ENCODE measurements at places on chromosomes 3 and 15.

DNA sequence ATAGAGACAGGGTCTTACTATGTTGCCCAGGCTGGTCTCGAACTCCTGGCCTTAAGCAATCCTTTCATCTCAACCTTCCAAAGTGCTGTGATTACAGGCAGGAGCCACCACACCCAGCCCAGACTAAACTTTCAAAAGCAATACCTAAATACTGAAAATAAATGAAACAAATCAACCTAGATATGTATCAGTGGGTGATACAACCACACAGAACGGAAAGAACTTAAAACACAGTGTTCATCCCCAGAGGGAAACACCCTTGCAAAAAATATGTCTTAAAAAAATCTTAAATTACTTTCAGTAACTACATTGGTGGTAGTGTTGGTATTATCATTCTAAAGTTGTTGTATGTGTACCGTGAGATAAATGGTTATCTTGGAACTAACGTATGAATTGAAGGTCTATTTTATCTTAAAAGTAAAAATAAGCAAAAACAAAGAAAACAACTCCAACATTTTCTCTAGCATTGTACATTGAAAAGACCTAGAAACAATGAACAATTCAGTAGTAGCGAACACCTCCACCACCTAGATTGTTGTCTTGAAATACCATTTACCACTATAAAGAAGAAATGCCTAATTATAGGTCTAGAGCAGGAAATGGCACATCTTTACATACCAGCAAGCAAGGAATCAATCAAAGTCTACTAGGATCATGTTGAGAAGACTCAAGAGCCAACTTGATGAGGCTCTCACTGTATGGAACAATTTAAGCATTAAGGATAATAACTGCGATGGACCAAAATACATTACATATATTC, 24.7 kb downstream of the SLTM start:
- H3K4me3 ChIP-seq: no peak overlapping the region
- no peak overlapping the region for H3K27ac ChIP-seq

DNA sequence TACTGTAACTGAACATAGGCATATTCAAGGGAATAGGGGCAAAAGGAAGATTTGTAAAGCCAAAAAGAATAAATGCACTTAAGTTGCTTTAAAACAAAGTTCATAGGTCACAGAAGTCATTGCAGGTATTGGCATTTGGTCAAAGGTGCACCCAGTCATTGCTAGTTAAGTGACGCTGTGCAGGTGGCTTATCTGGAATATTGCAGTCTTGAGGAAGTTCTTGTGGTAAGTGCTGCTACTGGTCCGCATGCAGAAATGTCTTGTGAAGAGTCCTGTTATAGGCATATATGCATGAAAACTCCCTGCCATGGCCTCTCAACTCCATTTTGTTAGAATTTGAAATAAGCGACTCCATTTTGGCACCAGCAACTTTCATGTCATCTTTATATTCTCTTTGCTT, 293.1 kb downstream of the GBE1 start:
- H3K36me3 ChIP-seq: no peaks in the 10 kb centered on the region
- H3K27ac ChIP-seq: no peak overlapping the region
- H3K4me3 ChIP-seq: no peak overlapping the region
- no peaks in the 10 kb centered on the region for H3K4me1 ChIP-seq
- no peaks in the 10 kb centered on the region for H3K27me3 ChIP-seq

GRCh38 chr3:64743156-64743886, 55.5 kb upstream of the ADAMTS9 start:
- H3K36me3 ChIP-seq: no peaks in the 10 kb centered on the region
- H3K4me1 ChIP-seq: no peaks in the 10 kb centered on the region
- H3K27ac ChIP-seq: no peak overlapping the region
- no peak overlapping the region for H3K4me3 ChIP-seq
- no peaks in the 10 kb centered on the region for H3K27me3 ChIP-seq
- no peak for DNase-seq

DNA sequence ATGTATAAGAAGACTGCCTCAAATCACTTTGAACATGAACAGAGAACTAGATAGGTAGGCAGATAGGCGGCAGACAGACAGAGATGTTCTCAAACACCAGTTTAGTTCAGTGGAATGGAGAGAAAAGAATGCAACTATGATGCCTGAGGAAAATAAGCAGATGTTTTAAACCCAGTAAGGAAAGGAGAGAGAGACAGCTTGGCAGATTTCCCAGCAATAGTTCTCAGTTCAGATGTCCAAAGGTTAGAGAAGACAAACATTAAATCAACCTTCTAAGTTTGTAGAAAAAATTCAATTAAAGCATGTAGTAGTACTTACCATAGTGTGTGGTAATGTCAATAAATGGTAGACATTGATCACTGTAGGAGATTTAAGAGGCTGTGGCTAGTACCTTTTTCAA, 209.6 kb upstream of the PFN2 start:
- DNase-seq: no peak
- H3K27ac ChIP-seq: no peak overlapping the region
- H3K4me3 ChIP-seq: no peak overlapping the region
- H3K36me3 ChIP-seq: no peaks in the 10 kb centered on the region

DNA sequence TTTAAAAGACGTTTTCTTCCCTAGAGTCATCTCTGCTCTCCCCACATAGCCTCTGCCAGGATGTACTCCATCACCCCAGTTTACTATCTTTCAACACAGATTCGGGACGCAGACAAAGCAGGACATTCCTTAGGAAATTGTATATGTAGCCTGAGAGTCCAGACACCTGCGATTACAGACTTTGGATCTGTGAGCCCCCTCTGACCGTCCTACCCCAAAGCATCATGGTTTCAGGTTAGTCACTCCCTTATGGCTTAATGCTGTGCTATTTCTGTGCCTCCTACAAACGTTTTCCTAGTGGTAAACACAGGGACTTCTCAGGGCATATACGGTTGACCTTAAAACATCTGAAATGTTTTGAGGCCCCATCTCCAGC, 234.0 kb upstream of the BHLHE40 start:
- no peaks in the 10 kb centered on the region for H3K36me3 ChIP-seq
- DNase-seq: no peak
- no peaks in the 10 kb centered on the region for H3K27me3 ChIP-seq

DNA sequence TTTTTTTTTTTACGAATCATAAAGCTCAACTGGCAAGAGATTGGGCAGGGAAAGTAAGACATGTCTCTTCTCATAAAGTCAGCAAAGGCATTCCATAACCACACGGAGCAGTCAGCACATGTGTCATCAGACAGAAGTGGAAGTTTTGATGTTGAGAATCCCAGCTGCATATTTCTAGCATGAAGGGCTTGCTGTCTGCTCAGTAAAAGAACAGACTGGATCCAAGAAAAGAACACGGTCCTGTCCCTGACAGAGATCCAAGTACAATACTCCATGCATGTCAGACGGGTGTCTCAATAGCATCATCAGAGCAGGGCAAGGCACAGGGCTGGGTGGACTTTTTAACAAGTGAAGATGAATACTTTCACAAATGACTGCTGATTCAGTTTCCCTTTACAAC, 38.2 kb downstream of the ABI3BP start:
- H3K4me1 ChIP-seq: no peaks in the 10 kb centered on the region
- DNase-seq: no peak

DNA sequence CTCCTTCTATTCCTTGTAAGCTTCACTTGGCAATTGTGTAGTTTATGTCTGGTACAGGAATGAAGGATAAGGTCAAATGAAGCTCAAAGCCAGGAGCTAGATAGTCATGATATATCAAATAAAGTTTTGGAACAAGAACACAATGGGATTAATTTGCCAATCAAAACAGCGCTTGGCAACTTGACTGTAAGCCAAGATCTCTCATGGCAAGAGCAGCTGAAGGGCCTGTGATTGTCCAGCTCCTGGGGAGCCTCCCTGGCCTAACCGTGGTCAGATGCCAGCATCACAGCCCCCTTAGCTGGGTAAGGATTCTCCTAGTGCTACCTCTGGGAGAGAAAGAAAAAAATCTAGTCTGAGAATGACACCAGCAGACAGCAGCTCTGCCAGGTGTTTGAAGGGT, 97.2 kb downstream of the LIPC start:
- no peak overlapping the region for H3K4me3 ChIP-seq
- DNase-seq: no peak
- H3K4me1 ChIP-seq: peaks cover 9% of the 10 kb centered on the region

DNA sequence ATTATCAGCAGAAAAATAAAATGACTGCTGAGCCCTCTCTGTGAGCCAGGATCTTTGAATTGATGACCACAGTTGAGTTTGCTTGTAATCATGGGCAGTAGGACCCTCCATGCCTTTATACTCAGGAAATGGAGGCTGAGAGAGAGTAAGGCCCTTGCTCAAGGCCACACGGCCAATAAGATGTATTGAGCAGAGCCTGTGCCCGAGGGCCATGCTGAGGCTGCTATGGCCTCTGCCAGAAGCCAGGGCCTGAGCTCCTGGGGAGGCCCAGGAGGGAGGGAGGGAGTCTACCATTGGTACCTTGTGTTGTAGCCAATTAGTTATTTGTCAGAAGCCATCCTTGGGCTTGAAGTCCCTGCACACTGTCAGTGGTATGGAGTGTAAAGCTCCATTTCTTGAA, 151.4 kb downstream of the DNAJB8 start:
- H3K4me1 ChIP-seq: peaks cover 5% of the 10 kb centered on the region
- H3K27me3 ChIP-seq: no peaks in the 10 kb centered on the region
- H3K27ac ChIP-seq: no peak overlapping the region
- H3K4me3 ChIP-seq: no peak overlapping the region

GRCh38 chr3:52529376-52530333, 4.0 kb downstream of the NT5DC2 start:
- H3K27ac ChIP-seq: peak overlapping the region; percentile 41
- H3K27me3 ChIP-seq: no peaks in the 10 kb centered on the region
- DNase-seq: peak; percentile 67
- H3K4me1 ChIP-seq: peaks cover 49% of the 10 kb centered on the region
- H3K4me3 ChIP-seq: no peak overlapping the region

DNA sequence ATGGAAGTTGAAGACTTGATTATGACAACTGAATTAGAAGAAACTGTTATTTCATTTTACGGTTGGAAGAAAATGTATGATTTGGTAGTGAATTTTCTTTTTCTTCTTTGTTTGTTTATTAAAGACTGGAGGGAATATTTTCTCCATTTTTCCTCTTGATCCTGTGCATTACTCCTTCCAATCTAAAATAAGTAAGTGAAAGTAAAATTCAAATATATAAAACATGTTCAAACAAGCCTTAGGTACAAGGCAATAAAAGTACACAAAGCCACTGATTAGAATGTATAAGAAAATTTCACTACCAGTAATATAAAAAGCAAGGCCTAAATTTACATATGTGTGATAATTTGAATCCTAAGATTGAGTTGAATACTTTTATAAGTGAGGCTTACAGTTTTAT, 181.2 kb upstream of the MME start:
- DNase-seq: no peak
- no peaks in the 10 kb centered on the region for H3K4me1 ChIP-seq
- no peaks in the 10 kb centered on the region for H3K27me3 ChIP-seq

GRCh38 chr3:38637906-38638305, 11.6 kb downstream of the SCN5A start:
- H3K36me3 ChIP-seq: no peaks in the 10 kb centered on the region
- H3K27ac ChIP-seq: no peak overlapping the region
- H3K27me3 ChIP-seq: no peaks in the 10 kb centered on the region
- H3K4me3 ChIP-seq: no peak overlapping the region
- no peaks in the 10 kb centered on the region for H3K4me1 ChIP-seq

- H3K36me3 ChIP-seq: no peaks in the 10 kb centered on the region
- no peak for DNase-seq
- no peaks in the 10 kb centered on the region for H3K4me1 ChIP-seq
- H3K27me3 ChIP-seq: no peaks in the 10 kb centered on the region
- H3K27ac ChIP-seq: no peak overlapping the region
Measured at GRCh38 chr3:178172121-178172520, 364.1 kb upstream of the KCNMB2 start.

DNA sequence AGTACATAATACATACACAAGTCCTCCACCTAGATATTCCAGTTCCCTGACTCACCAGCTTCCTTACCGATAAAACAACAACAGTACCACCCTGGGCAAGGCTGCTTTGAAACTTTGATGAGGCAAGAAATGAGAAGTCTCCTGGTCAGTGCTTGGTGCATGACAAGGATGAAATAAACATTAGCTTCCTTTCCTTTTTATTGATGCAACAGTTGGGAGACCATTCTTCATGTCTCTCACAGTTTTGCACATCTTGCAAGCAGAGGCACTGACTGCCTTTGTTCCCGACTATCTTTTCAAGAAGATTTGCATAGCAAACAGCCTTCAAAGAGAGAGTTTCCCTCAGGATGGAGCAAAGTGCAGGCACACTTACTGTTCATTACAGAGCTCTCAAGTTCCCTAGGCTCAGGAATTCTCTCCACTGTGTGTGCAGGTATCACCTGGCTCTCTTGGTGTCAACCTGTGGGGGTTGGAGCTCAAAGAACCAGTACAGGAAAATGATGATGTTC, 65.2 kb downstream of the MYLK start:
- H3K4me3 ChIP-seq: no peak overlapping the region
- no peaks in the 10 kb centered on the region for H3K36me3 ChIP-seq
- DNase-seq: no peak
- no peaks in the 10 kb centered on the region for H3K4me1 ChIP-seq

DNA sequence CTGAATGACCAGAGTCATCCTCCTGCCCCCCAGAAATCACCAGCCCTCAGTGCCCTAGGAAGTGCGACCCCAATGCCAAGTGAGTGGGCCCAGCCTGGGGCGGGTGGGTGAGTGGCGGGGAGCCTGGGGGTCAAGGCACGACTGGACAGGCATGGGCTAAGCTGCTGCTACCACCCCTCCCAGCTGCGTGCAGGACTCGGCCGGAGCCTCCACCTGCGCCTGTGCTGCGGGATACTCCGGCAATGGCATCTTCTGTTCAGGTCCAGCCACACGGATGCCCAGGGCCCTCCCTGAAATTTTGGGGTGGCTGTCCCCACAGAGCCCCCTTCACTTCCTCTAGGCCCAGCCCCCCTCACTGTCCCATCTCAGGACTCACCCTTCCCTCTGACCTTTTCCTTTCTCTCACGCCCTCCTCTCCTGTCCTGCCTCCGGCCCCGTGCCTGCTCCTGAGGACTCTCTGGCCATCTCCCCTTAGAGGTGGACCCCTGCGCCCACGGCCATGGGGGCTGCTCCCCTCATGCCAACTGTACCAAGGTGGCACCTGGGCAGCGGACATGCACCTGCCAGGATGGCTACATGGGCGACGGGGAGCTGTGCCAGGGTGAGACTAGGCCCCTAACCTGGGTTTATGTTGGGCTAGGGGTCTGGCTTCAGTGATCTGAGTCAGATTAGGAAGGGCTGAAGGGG, 17.0 kb downstream of the NT5DC2 start:
- H3K27ac ChIP-seq: no peak overlapping the region
- H3K4me3 ChIP-seq: no peak overlapping the region
- no peaks in the 10 kb centered on the region for H3K4me1 ChIP-seq
- no peaks in the 10 kb centered on the region for H3K27me3 ChIP-seq
- H3K36me3 ChIP-seq: peaks cover 8% of the 10 kb centered on the region

- peak; percentile 56 for DNase-seq
- peaks cover 13% of the 10 kb centered on the region for H3K36me3 ChIP-seq
- no peak overlapping the region for H3K27ac ChIP-seq
- peaks cover 12% of the 10 kb centered on the region for H3K4me1 ChIP-seq
- no peaks in the 10 kb centered on the region for H3K27me3 ChIP-seq
Measured at GRCh38 chr3:63975723-63976122, 47.6 kb downstream of the PSMD6 start.

GRCh38 chr3:69296995-69297394, 88.9 kb downstream of the FRMD4B start:
- no peak overlapping the region for H3K4me3 ChIP-seq
- no peaks in the 10 kb centered on the region for H3K36me3 ChIP-seq
- H3K4me1 ChIP-seq: no peaks in the 10 kb centered on the region

Data from adrenal gland (tissue), 19 donors.